ENCODE measurements at places on chromosomes 1 and 21. TPM values are rescaled to one million over a fixed set of nuclear protein-coding genes. Genes with fewer than 3 reads are reported as not detected.

DNA sequence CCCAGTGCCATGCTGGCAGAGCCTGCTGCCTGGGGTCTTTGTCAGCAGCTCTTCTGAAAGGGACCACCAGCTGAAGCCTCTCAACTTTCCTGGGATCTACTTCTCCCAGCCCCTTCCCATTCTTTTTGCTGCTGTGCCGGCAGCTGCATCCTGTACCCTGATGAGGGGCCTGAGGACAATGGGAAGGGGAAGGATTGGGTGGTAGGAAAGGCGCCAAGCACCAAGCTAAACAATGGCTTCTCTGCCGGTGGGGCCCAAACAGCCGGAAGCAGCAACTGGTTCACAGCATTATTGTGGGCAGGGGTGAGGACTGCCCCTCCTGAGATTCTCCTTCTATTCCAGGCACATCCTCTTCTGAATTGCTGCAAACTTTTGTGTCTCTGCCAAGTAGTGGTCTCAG lies 5.0 kb upstream of the EFCAB14 start:
- H3K36me3 ChIP-seq: no peaks in the 10 kb centered on the region
- no peak for DNase-seq
- H3K4me1 ChIP-seq: peaks cover 14% of the 10 kb centered on the region
- H3K27ac ChIP-seq: no peak overlapping the region
- no peak overlapping the region for H3K4me3 ChIP-seq

DNA sequence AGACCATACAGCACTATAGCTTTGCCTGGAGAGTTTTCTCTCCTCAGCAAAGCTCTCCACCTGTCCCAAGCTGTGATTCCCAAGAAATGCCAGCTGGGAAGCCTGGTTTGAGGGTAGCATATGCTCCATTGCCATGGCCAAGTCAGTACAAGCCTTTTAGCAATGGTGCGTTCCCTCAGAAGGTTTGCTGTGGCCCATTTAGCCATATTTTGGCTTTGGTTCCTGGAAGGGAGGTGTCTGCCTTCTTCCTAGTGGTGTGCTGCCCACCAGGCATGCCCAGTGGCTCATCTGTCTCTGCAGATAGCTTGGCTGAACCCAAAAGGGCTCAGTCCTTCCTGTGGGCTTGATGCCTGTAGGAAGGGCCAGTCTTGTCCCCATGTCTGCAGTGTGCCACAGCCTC lies 32.4 kb downstream of the GALNT2 start:
- H3K4me1 ChIP-seq: peaks cover 19% of the 10 kb centered on the region
- DNase-seq: no peak
- no peak overlapping the region for H3K27ac ChIP-seq
- no peaks in the 10 kb centered on the region for H3K27me3 ChIP-seq
- no peaks in the 10 kb centered on the region for H3K36me3 ChIP-seq

DNA sequence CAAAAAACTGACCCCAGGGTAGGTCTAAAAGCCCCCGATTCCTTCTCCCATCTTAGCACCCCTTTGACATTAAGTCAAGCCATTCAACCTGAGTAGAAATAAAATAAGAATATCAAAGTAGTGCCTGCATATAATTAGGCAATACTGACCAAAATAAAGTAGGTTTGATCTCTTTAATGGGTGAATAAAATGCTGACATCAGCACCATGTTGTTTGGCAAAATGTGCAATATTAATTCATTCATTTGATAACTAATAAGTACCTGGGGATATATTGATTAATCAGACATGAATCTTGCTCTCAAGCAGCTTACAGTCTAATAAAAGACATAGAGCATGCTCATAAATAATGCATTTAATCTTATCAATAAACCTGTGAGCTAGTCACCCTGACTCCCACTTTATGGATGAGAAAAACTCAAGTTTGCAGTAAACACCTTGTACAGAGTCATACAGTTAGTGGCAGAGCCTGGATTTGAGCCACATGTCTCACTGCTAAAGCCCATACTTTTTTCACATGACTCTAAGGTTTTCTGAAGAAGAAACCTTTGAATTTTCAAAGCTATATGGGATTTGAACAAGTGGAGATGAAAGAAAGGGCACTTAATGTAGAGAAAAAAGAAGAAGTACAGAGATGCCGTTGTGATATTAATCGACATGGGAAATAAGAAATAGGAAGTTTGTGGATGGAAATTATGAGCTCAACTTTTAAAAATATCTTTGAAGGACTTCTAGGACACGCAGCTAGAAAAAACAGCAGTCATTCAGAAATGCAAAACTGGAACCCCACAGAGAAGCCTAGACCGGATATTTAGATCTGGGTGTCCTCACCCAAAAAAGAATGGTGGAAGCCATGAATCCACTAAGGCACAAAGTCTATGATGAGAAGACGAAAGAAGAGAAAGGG lies 183.9 kb downstream of the TOMM20 start:
- H3K4me1 ChIP-seq: no peaks in the 10 kb centered on the region
- H3K27ac ChIP-seq: no peak overlapping the region
- no peaks in the 10 kb centered on the region for H3K36me3 ChIP-seq

KCNJ6 gene
- not detected for total RNA-seq

- no peak overlapping the region for H3K27ac ChIP-seq
- H3K36me3 ChIP-seq: no peaks in the 10 kb centered on the region
- H3K27me3 ChIP-seq: no peaks in the 10 kb centered on the region
- H3K4me1 ChIP-seq: no peaks in the 10 kb centered on the region
Measured at GRCh38 chr1:86062453-86062852, 94.1 kb downstream of the COL24A1 start.

GRCh38 chr1:189350983-189351616 lies 1126.6 kb downstream of the BRINP3 start:
- no peak overlapping the region for H3K4me3 ChIP-seq
- peaks cover 5% of the 10 kb centered on the region for H3K4me1 ChIP-seq
- H3K27me3 ChIP-seq: no peaks in the 10 kb centered on the region
- H3K27ac ChIP-seq: no peak overlapping the region
- no peaks in the 10 kb centered on the region for H3K36me3 ChIP-seq

DNA sequence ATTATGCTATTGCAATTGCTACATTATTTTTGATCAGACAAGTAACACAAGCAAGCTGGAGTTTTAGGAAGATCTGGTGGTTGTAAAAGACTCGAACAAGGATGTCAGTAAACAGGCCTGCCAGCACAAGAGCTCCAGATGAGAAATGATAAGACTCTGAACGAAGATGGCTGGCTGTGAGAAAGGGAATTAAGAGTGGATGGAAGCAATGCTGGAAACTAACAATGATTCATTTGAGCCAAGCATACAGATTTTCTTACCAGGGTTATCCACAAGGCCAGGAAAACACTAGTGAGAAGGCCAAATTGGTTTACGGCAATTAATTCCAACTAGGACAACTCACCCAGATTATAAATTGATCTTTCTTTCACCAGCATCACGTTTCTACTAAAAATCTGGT lies 54.2 kb downstream of the NRIP1 start:
- H3K4me1 ChIP-seq: no peaks in the 10 kb centered on the region
- no peaks in the 10 kb centered on the region for H3K36me3 ChIP-seq
- H3K27ac ChIP-seq: no peak overlapping the region

- no peak overlapping the region for H3K27ac ChIP-seq
- H3K27me3 ChIP-seq: no peaks in the 10 kb centered on the region
- H3K4me3 ChIP-seq: no peak overlapping the region
- peaks cover 36% of the 10 kb centered on the region for H3K36me3 ChIP-seq
- no peaks in the 10 kb centered on the region for H3K4me1 ChIP-seq
Measured at GRCh38 chr1:29279406-29279805, 43.1 kb downstream of the PTPRU start.

SMCP gene
- not detected for total RNA-seq

LRRIQ3 gene
- total RNA-seq: not detected

DNA sequence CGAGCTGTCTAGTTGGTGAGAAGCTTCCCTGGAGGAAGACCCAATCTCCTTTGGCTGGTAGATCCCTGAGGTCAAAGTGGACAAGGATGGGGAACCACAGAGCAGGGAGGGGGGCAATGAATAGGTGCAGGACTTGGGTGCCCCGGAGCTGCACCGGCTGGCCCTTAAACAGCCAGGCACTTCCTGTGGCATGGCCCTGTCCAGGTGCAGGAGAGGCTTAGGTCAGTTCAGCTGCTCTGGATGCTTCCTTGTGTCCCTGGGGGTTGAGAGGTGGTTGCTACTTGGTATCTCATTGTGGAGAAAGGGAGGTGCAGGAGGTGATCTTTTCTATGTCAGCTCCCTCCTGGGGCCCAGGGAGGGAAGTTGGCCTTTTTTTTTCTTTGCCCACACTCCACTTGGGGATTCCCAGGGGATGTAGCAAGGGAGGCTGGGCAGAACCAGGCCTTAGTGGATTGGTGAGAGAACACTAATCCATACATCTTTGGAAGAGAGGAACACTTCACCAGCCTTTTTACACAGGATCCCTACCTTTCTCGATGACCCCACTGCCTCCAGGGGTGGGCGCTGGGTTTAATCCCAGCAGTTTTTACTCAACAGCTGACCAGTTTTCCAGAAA lies 1.2 kb upstream of the ST3GAL3 start:
- H3K4me1 ChIP-seq: peaks cover 11% of the 10 kb centered on the region
- H3K27ac ChIP-seq: no peak overlapping the region
- no peaks in the 10 kb centered on the region for H3K27me3 ChIP-seq
- peaks cover 49% of the 10 kb centered on the region for H3K36me3 ChIP-seq
- no peak overlapping the region for H3K4me3 ChIP-seq

ELAVL4 gene
- total RNA-seq: 4.8 TPM

PDC gene
- total RNA-seq: not detected

RHBDL2 gene
- 9.0 TPM for total RNA-seq

DNA sequence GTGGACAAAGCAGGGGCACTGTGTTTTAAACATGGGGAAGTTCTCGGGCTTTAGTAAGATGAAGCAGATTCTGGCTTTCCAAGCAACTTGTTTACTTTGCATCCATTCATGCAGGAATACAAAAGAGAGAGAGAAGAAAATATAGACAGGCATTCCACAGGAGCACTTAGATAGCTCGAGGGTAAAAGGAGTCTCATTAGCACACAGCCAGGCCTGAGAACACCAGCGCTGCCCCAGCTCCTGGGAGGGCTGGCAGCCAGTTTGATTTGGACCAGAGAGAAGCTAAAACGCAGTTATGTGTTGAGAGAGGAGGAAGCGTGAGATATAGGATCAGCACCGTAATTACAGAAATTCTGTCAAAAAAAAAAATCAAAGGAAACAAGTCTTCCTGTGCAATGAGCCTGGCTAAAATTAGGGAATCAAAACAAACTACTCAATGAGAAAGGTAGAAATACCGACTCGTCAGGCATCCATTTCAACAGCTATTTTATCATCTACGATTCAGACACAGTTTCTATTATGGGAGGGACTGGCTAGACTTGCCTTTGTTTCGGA lies 68.2 kb downstream of the CLSTN1 start:
- H3K27me3 ChIP-seq: no peaks in the 10 kb centered on the region
- no peak overlapping the region for H3K4me3 ChIP-seq
- H3K27ac ChIP-seq: no peak overlapping the region
- DNase-seq: no peak

- peak; percentile 21 for DNase-seq
- H3K27me3 ChIP-seq: no peaks in the 10 kb centered on the region
- no peaks in the 10 kb centered on the region for H3K4me1 ChIP-seq
Measured at GRCh38 chr1:239361403-239361802, 25.0 kb upstream of the CHRM3 start.

DNA sequence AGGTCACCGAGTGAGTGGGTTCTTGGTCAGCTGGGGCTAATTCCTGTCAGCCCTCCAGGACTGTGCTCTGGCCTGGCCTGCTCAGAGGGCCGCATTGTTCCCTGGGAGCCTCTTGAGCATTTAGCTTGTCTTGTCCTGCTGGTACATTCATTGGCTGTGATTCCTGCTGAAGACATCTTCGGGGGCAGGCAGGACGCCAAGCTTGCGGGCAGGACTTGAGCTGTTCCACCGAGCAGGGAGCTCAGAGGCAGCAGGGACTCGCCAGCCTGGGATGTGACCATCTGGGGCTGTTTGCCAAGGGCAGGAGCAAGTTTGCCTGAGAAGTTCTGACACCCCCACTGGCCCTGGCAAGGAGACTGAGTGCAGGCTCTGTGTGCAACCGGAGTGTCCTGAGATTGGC lies 7.0 kb upstream of the SLC26A9 start:
- DNase-seq: peak; percentile 47
- H3K27ac ChIP-seq: no peak overlapping the region
- no peaks in the 10 kb centered on the region for H3K36me3 ChIP-seq

GJA4 gene
- 4.8 TPM for total RNA-seq

DNA sequence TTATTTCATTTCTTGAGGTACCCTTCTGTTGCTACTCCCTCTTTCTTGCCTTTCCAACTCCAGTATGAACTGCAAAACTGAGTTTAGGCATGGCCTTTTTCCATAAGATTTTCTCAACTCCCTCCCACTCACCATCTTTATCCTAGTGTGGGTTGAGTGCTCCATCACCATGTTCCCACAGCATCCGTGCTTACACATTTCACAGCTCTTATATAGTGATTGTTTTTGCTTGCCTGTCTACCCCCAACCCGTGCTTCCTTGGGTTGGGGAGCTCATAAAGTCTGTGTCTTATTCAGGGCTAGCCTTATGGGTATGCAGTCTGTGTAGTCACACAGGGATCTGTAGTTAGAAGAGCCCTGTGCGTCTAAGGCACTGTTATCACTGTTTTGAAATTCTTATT lies 68.2 kb upstream of the CCDC190 start:
- no peak overlapping the region for H3K4me3 ChIP-seq
- no peaks in the 10 kb centered on the region for H3K27me3 ChIP-seq
- H3K4me1 ChIP-seq: peaks cover 16% of the 10 kb centered on the region
- no peaks in the 10 kb centered on the region for H3K36me3 ChIP-seq

Measured in stomach (tissue), 19 donors.